ENCODE measurements at places on chromosomes 16 and 17.

GRCh38 chr17:57523926-57524632 is 221.0 kb downstream of the CCDC182 start:
- DNase-seq = no peak

DNA sequence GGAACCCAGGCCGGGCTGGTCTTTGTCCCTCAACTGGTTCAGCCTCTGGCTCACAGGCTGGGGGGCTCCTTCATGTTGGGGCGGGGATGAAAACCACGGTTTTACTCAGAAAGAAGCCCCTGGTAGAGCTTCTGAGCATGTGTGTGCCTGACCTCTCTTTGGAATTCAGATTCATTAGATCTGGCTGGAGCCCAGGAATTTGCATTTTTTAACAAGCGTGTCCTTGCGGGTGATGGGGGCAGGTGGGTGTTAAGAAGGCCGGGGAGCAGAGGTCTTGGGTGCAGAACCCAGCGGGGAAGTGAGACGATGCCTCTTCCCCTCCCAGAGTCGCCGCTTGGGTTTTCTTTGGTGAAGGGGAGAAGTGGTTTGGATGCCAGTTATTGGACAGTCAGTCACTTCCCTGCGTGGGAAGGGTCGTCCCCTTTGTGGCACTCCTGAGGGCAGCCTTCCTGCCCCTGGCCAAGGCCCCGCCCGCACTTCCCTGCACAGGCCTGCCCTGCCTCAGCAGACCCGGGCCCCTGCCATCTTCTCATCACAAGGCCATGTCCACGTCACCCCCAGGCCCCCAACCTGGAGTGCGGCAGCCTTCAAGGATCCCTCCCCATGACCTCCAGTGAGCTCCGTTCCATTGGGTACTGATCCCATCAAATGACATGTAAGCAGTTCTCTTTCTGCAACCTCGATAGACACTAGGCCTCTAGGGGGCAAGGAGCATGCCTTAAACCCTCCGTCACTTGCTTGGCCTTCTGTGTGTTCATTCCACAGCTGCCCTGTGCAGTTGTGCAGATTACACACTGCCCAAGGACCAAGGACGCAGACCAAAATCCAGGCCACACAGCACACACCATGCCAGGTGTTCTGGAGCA is 177.7 kb upstream of the CIBAR2 start:
- DNase-seq = no peak

DNA sequence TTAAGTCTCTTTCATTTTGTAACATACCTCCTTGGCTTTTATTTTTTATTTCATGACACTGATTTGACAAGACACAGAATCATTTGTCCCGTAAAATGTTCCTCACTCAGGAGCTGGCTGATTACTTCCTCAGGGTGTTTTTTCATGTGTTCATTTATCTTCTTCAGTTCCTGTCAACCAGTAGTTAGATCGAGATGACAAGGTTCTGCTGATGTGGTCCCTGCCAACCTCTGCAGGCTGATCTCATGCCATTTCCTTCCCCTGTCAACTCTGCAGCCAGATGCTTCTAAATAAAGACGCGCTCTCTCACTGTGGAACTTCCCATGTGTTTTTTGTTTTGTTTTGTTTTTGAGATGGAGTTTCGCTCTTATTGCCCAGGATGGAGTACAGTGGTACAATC is 8.1 kb upstream of the CXCL16 start:
- DNase-seq = no peak

DNA sequence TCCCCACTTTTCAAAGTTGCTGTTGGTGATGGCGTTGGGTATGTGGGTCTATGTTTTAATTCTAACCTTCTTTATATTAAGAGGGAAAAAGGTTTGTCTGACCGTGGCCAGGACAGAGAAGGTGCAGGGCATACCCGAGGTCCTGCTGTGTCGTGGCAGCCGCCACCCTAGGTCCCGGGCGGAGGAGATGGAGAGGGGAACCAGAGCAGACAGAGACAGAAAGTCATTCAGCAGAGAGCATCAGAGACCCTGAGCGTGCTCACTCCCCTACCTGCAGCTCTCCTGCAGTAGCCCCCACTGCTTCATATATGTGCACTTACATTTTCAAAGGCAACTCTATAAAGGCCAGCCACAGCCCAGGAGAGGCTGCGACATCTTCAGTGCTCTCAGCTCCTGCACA is 327.2 kb upstream of the TNRC6C start:
- DNase-seq = no peak

DNA sequence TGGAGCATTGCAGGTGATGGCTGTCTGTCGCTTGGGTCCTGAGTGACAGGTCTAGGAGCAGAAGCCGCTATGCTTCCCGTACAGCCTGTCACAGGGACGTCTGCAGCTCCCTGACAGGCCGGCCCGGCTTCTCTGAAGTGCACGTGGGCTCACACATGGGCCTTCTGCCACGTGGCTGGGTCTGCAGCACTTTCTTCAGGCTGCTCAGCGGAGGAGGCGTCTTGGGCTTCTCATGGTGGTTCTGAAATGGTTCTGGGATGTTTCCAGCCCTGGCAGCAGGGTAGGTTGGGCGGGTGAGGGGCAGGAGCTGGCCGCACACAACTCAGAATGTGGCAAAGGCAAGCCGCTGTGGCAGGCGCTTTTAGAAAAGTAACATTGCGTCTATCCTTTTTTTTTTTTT is 80.3 kb upstream of the ZNF750 start:
- no peak for DNase-seq

All from AG09309 (cell line).